ENCODE measurements at places on chromosomes 5 and 9.
A peak's percentile ranks its signal among the peaks of the same experiment; 100 is the strongest.

GRCh38 chr9:71144495-71144894, 23.1 kb upstream of the TRPM3 start:
- no peak for DNase-seq

DNA sequence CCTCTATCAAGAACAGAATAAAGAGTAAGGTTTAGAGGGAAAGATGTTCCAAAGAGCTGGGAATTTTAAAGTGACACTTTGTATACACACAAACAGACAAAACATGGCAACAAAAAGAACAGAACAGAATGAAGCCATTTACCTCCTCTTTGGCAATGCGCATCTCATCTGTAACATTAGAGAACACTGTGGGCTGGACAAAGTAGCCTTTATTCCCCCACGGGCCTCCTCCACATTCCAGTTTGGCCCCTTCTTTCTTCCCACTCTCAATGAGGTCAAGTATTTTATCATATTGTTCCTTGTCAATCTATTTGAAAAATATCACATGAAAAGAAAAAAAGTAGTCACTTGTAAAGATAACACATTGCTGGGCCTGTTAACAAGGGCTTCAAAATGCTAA, 41.0 kb downstream of the ALDH1A1 start:
- no peak for DNase-seq

- no peak for DNase-seq
Observed at GRCh38 chr5:135974021-135974600, 19.3 kb upstream of the LECT2 start.

GRCh38 chr5:32233696-32234447, 59.8 kb upstream of the GOLPH3 start:
- DNase-seq = peak; percentile 90

DNA sequence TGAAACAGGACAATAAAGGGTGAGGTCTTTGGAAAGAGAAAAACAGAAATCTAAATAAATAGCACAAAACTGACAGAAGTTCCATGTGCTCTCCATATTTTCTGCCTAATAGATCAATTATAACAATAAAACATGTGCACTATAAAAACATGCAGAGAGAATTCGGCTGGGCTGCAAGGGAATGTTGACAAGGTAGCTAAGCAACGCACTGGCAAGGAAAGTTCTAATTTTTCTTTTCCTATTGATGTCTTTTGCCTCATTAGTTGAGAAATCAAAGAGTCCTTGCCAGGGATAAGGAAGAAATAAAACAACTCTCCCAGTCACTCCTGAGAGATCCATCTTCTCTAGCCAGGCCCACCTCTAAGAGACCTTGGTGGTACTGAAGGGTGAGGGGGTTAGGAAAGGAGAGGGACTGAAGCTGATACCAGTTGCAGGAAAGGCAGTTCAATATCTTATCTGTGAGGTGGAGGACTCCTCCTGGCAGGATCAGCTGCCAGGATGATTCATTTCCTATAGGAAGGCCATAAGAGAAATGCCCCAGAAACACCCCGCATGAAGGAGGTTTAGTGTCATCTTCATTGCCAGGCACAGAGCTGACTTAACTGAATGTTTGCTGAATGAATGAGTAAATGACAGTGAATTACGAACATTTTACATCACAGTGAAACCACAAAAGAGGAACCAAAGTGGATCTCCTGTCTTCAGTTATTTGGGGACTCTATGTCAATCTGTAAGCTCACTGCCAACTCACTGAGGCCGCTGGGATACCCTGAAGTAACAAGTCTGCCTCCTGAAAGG, 63.7 kb upstream of the IFNK start:
- DNase-seq = peak; percentile 23

DNA sequence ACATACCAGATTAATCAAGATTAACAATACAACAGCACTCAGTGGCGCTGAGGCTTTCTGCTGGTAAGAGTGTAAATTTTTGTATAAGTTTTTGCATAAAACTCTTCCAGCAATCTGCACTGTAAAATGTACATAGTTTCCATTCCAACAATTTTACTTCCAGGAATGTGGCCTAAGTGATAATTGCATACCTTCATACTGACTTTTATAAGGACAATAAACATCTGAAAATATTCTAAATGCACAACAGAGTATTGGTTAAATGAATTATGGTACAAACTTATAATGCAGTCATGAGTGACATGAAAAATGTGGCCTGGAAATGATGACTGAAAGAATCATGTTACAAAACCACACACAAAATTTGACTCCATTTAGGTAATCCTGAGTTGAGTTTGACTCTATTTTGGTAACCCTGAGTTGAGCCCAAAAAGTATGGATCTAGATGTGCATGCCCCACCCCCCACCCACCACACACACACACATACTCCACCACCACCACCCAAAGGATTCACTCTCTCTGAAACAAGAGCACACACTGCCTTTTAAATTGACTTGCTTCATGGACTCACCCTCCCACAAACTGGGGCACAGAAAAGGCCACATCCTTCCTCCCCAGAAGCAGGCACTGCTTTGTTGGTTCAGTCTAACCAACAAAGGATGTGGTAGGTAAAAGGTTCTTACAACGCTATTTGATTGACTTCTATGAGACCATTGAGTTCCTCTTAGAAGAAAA, 137.6 kb downstream of the SUSD1 start:
- DNase-seq = peak; percentile 11

DNA sequence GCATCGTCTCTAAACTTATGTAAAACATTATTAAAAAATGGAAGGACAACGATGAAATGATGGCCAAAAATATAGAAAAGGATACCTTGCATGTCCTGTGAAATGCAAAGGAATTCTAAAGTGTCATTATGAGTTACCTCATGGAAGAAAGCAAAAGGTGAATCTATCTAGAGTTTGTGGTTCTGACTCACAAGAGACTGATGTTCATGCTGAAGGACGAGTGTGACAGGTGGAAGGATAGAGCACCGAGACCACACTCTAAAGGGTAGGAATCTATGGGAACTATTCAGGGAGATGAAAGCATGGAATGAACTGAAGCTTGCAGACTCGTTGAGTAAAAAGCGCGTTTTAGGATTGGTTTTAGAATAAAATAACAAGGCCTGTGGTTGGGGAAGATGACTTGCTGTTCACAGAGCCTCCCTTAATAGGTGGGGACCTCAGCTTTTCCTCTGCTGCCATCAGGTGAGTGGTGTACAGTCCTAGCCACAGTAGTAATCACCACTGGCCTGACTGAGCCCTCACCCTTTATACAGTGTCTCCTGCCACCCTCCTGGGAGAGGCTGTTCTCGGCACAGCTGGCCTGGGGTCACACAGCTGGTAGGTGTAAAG, 11.2 kb downstream of the TENT4A start:
- no peak for DNase-seq

DNA sequence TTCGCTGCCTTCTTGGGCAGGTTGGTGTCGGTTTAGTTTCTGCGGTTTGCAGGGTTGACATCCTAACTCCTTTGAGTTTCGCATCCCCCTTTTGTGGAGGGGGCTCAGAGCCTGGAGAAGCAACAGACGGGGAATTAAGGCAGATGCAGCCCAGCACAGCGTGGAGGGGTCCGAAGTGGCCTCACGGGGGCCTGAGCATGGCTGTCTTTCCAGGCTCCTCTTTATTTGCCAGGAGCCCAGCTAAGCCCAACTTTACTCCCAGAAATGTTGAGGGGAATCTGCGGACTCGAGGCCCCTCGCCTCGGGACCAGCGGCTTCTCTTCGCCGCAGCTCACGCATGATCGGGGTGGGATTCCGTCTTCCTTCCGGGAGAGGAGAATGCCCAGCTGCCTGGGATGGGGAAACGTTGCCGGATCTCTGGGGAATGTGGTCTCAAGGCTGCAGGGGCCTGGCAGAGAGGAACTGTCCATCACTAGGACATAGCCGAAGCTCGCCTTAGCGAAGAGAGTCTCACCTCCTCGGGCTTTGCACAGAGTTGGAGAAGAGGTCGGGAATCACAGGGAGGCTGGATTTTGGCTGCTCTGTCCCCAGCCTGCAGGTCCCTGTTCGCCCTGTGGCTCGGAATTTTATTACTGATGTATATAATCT, 1.3 kb downstream of the RAI14 start:
- peak; percentile 71 for DNase-seq

DNA sequence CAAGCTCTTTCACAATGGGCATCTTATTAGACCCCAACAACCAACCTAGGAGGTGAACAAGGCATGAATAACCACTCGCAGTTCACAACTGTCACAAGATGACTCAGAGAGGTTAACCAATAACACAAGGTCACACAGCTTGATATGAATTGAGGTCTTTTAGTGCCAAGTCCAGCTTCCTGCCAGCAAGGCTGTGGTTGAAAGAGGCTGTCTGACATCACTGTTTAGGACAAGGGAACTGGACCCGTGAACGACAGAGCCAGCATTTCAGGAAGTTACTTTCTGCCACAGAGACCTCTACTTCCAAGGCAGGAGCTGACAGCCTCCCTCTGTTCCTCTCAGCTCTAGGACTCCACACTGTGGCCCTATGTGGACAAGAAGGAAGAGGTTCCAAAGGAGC, 53.4 kb upstream of the ALDH1B1 start:
- DNase-seq = peak; percentile 38

DNA sequence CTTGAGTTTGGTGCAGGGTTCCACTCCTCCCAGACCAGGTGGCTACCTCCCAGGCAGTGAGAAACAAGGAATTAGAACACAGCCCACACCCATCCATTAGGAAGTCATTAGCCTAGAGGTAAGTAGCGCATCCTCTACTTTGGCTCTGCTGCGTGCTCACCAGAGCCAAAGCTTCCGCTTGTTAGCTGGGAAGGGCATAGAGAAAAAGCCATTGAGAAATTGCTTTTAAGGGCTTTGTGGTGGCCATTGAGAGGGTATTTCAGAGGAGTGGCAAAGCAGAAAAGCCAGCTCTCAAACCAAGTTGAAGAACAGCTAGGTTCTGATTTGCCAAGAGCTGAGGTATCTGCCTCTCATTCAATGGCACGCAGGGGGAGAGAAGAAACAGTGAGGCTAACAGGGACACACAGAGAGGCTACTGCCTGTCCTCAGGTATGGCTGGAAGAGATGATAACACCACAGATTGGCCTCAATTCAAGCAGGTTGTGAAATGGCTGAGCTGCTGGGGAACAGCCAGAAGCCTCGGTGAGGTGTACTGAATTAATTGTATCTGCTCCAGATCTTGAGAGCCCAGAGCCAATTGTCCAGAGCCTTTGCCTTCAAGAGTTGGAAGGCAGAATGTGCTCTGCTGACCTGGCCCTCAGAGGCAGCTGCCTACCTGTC, 119.4 kb downstream of the NTRK2 start:
- DNase-seq = no peak

DNA sequence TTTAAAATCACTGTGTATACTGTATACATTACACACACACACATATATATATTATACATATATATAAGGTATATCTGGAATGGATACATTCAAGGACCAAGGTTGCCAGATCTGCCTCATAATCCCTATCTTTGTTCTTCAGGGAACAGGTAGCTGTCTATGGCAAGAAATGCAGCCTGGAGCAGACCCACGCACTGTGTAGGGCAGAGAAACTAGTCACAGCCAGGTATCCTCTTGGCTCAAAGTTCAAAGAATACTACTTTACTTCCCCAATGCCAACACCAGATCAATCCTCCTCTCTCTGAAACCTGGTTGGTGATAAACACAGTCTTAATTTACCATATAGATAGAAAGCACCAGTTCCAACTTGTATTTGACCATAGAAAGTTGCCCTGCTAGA, 313.6 kb downstream of the PRELID2 start:
- DNase-seq = no peak

- peak; percentile 94 for DNase-seq
Observed at GRCh38 chr5:138632900-138633489, 57.8 kb upstream of the HSPA9 start.

DNA sequence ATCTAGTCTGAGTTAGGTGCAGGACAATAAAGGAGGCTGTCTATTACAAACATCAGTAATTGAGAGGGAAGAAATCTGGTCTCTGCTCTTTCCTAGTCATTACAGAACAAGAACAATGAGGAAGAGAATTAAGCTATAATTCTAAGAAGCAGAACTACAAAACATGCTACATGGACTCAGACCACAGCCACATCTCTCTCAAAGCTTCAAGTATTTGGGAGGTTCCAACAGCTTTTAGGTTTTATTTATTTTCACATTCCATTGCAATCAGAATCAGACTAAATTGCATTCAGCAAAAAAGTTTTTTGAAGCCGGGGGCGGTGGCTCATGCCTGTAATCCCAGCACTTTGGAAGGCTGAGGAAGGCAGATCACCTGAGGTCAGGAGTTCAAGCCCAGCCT, 1.1 kb upstream of the GRPEL2 start:
- no peak for DNase-seq

- DNase-seq = no peak
Observed at GRCh38 chr5:120093178-120093577, 370.9 kb upstream of the PRR16 start.

DNA sequence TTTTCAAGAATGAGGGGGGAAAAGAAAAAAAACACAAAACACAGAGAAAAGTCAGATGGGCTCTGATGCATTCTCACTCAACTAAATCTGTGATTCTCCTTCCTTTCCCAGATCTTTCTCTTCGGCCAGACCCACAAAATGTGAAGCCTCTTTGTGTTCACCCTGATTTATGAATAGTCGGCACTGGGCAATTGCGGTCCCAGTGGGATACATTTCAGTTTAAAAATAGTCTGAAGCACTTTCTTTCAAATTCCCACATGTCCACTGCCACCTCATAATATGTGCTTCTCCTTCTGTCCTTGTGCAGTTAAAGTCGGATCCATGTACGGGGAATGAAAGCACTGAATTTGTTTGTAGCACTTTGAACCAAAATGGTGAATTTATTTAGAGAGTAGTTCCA, 995.4 kb upstream of the WWC1 start:
- no peak for DNase-seq

DNA sequence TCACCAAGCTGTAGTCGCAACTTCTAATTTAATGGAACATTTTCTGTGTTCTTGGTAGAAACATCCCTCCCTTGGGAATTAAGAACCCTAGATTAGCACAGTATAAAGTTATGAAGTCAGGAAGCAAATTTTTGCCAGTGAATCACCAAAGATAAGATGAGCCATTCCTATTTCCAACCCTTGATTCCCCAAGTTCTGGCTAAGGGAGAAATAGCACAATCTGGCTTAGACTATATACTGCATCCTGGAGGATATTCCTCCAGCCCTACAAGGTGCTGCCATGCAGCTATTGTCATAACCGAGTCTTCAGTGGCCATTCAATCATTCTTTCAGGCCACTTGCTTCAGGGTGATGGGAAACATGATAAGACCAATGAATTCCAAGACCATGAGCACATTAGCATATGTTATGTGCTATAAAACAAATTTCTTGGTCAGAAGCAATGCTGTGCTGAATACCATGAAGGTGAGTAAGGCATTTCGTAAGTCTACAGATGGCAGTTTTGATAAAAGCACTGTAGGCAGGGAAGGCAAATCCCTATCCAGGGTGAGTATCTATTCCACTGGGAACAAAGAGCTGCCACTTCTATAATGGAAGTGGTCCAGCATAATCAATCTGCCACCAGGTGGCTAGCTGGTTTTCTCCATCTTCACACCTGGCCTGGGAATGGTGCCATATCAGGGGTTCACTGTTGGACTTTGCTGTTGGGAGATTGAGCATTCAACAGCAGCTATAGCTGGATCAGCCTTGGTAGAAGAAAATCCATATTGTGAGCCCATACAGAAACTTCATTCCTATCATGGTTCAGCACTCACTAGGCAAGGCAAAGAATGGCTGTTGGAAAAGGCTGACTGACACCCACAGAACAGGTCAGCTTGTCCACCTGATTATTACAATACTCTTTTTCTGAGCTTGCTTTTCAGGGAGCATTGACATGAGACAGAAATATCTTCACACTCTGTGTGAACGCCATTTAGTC, 19.6 kb upstream of the ARL15 start:
- DNase-seq = peak; percentile 98

All from amniotic epithelial cell (primary cell).